Hematopoietic multipotent progenitor cell treated with erythropoietin and hydrocortisone succinate and interleukin-3 and kit ligand, for 6 days (in vitro differentiated cells): ENCODE measurements at places on chromosomes 7 and 10.
A peak's percentile ranks its signal among the peaks of the same experiment; 100 is the strongest.

- no peak for DNase-seq
Measured at GRCh38 chr10:52853704-52854103, 81.1 kb upstream of the MBL2 start.

GRCh38 chr10:33703501-33704213 is 369.2 kb upstream of the NRP1 start:
- DNase-seq, result no peak

DNA sequence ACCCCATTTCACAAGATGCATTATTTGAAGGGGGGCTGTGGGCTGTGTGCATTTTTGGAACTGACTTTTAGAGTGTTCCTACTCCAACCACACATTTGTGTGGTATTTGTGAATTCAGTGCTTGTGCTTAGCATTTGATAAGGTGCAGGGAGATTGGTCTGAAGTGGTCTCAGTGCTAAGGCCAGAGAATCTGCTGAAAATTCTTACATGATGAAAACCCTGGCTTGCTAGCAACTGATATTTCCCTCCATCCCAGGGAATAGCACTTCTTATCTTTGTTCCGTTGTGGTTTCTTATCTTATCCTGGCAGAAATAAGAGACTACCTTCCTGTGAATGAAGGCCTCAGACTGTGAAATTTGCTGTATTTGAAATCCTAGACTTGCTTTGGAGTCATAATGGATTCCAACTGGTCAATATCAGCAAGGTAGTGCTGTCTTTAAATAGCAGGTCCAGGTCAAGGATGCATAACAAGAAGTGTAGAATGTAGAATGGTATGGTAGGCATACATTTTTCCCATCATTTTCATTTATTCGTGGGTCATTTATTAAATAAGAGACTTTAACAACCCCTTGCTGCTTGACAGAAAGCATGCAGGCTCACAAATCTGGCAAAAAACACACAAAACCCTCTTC is 986.9 kb downstream of the REEP3 start:
- peak; percentile 81 for DNase-seq

DNA sequence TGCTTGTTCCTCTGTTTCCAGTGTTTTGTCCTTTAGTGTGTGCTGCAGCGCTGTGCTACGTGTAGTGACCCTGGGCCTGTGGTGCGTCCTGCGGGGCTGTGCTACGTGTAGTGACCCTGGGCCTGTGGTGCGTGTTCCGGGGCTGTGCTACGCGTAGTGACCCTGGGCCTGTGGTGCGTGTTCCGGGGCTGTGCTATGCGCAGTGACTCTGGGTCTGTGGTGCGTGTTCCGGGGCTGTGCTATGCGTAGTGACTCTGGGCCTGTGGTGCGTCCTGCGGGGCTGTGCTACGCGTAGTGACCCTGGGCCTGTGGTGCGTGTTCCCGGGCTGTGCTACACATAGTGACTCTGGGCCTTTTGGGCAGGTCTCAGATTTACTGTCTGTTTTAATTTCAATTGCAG is 60.1 kb downstream of the INPP5A start:
- no peak for DNase-seq

DNA sequence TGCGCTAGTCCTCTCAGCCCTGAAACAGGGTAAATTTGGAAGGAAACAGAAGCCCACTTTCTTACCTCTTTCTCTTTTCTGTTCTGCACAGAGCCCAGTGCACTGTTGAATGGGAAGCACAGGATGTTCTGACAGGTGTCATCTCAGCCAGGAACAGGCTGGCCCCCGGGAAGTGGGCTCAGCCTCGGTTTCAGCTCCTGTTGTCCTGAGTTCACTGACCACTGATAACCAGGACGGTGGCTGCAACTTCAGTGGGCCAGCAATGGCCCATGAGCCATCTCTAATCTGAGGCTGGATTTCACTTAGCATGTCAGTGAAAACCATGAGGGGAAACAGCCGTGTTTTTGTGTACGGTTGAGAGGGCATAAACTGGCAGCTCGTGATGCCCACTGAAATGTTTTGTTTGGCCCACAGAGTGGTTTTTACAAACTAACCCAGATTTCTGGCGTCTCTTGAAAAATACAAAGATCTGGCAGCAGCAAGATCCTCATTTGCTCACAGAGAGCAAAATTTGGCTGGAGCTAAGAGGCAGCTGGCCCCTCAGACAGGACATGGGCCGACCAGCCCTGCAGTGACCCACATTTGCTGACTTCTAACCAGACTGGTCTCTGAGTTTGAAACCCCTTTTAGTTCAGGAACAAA is 455.9 kb downstream of the PAXIP1 start:
- DNase-seq, result no peak

- DNase-seq, result no peak
Measured at GRCh38 chr10:19921300-19922140, 105.3 kb downstream of the PLXDC2 start.

DNA sequence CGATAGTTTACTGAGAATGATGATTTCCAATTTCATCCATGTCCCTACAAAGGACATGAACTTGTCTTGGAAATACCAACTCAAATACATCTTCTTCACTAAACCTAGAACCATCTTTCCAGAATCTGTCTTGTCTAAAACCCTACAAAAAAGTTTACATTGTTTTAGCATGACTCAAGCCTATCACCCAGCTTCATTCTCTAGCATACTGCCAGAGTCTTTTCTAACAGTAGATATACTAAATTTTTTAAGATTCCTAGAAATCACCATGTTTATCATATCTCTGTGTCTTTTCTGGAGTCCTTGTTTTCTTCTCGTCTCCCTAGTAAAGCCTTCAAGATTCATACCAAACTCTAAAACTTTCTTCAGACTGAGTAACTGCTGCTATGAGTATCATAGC is 129.7 kb downstream of the SEMA3E start:
- no peak for DNase-seq

DNA sequence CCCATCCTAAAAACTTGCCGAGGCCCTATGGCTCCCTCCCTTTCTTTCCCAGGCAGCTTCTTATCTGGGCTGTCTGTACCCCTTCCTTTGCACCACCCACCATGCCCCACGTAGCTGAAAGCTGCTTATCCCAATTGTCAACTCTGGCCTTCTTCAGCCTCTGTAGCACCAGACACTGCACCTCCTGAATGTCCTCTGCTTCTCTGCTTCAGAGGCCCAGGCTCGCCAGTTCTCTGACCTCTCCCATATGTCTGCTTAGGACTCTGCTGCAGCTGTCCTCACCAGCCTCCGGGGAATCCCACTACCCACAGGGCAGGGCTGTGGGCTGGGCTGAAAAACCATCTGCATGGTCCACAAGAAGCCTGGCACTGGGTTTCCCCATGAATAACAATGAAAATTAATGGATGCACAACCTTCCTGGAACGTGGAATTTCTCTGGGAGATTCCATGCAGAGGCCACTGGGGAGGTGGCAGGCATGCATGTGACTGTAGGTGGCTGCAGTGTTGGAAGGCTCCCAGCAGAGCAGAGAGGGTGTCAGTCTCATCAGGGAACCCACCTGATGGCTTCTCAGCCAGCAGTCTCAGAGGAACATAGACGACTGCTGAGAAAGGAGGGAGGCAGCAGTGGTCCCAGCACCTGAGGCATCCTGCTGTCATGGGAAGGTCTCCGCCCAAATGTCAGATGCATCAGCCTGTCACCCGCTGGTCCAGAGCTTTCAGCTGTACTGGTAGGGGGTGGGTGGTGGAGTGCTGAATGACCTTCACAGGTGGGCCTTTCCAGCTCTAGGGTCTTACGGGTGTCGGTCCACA is 16.8 kb upstream of the SH2D4B start:
- peak; percentile 19 for DNase-seq

- no peak for DNase-seq
Measured at GRCh38 chr10:50627443-50627842, 3.7 kb upstream of the SGMS1 start.

DNA sequence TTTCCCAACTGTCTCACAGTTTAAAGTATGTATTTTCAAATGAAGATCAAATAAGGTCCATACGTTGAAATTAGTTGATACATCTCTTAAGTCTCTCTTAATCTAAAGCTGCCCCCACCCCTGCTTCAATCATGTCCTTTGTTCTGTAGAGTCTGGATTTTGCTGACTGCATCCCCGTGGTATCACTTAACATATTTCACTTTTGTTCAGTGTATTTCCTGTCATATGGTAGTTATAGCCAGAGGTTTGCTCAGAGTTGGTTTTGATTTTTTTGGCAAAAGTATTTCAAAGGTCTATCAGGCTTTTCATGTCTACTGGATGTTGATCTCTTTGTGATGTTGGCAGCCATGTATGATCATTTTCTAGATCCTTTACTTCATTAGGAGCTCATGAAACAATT is 54.4 kb upstream of the ARID5B start:
- DNase-seq, result no peak

GRCh38 chr10:32995751-32996150 is 37.7 kb upstream of the ITGB1 start:
- DNase-seq, result no peak

DNA sequence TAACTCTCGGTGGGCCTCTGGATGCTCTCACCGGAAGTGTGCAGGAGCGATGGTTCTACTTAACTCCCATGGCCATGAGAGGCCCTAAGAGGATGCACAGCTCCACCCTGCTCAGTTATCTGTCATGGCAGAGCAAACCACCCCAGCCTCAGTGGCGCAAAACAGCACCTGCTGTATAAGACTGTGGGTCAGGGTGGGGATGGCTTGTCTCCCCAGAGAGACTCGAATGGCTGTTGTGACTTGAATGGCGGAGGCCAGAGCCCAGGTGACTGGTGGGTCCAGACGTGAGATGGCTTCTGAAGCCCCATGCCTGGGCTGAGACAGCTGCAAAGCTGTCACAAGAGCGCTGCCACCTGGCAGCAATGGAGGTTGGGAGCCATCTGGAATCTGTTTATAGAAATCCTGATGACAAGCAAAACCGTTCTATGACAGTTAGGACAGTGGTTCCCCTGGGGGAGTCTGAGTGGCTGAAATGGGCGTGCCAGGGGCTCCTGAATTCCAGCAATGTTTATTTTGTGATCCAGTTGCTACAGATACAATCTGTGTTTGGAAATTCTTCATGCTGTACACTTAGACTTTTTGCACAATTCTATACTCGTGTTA is 490.5 kb downstream of the TCERG1L start:
- no peak for DNase-seq

DNA sequence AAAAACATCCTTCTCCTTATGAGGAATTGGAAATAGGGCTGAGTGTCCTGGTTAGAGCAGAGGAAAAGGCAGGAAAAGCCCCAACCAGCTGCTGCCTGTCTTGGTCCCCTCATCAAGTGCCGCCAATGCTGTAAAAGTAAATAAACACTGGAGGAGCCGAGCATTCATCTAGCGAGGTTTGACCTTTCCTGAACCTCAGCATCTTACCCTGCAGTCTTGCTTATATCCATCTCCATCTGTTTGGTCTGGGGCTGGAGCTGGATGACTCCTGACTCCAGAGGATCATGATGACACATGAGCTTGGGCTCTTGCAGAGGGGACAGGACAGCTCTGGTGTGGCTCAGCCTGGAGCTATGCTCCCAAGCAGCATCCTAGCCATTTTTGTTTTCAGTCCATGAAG is 501.1 kb downstream of the TNS3 start:
- DNase-seq, result no peak

- DNase-seq, result peak; percentile 19
Measured at GRCh38 chr7:108246227-108246837, 116.2 kb upstream of the LAMB4 start.

DNA sequence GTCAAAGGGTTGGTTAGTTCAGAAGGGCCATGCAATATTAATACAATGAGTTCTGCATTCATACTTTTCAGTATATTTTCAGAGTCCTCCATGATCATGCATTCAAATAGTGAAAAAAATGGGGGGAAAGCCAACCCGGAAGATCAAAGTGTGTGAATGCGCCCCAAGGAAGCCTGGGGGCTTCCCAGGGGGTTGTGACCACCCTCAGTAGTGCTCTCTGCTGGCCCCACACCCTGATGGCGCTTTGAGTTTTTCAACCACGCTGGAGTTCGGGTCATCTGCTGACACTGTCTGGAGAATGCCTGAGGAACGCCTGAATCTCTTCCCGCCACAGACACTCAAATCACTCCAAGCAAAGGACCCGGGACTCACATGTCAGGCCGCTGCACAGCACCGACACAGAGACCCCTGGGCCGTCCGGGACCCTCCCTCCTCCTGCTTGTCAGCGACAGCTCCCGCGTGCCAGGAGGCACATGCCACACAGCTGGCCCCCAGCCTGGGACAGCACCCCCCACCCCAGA is 1.0 kb downstream of the TNS3 start:
- DNase-seq, result peak; percentile 58

- peak; percentile 95 for DNase-seq
Measured at GRCh38 chr7:139775829-139776266, 1.9 kb downstream of the HIPK2 start.

DNA sequence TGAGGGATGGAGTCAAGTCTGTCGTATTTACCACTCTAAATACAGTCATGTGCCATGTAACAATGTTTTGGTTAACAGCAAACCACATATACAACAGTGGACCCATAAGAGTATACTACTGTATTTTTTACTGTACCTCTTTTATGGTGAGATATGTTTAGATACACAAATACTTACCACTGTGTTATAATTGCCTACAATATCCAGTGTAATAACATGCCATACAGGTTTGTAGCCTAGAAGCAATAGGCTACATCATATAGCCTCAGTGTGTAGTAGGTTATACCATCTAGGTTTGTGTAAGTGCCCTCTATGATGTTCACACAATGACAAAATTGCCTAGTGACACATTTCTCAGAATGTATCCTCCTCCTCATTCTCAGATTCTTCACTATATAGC is 110.4 kb downstream of the FAM107B start:
- no peak for DNase-seq

- peak; percentile 11 for DNase-seq
Measured at GRCh38 chr7:51455948-51456347, 139.3 kb upstream of the COBL start.

- DNase-seq, result peak; percentile 11
Measured at GRCh38 chr7:96349572-96349971, 27.7 kb upstream of the SLC25A13 start.

DNA sequence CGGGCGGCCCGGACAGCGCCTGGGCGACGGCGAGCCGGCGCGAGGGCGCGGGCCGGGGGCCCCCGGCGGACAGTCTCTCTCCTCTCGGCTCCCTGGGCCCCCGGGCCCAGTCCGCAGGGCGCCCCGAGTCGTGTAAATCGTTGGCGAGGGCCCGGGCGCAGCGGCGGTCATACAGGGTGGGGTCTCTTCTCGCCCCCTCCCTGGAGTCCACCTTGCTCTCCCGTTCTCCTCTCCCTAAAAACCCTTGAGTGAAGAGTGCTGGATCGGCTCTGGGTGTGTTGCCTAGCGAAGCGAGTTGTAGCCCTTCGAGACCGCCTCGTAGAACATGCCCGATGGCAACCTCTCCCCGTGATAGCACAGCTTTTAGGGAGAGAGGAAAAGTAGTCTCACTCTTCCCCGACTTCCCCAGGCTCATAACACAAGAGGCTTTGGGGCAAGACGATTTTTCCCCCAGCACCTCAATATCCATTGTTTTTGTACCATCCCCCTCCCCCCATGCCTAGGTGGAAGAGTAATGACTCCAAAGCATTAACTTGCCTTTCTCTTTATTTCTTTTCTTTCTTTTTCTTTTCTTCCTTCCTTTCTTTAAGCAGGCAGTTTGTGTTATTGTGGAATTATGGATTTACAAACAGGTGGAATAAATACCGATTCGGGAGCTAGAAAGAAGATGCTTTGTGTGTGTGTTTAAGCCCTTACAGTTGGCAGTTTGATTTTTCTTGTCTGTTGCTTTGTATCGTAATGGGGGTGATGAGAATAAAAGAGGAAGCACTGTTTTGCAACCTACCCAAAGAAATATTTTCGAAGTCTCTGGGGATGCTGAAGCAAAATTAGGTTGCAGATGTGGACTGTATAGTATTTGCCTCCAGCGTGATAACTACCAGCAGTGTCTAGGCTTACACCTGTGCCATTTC is 822 bp downstream of the SHOC2 start:
- peak; percentile 78 for DNase-seq

GRCh38 chr7:149869867-149870266 is 3.9 kb upstream of the ATP6V0E2 start:
- DNase-seq, result peak; percentile 42
